ENCODE measurements at places on chromosomes 5 and 9. TPM values are rescaled to one million over a fixed set of nuclear protein-coding genes. Genes with fewer than 3 reads are reported as not detected.

DNA sequence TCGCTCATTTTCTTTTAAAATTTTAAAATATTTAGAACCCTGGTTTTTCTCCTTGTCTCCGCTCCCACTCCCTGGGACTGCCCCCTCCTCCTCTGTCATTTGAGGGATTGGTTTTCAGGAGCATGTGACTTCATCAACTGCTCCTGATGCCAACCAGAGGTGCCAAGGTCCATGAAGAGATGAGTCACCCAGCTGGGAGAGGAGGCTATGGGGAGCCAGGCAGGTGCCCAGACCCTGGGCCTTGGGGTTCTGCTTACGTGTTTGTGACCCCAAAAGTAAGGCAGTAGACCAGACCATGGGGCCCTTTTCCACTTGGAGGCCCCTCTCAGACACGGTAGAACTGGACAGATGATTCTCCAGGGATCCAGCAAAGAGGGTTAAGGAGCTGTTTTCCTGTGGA is 167.0 kb downstream of the FGF18 start:
- H3K36me3 ChIP-seq = no peaks in the 10 kb centered on the region
- no peak for DNase-seq
- no peak overlapping the region for H3K27ac ChIP-seq

Gene GCNT4
- polyA plus RNA-seq = 0.83 TPM

- H3K4me1 ChIP-seq = peaks cover 62% of the 10 kb centered on the region
- H3K27me3 ChIP-seq = no peaks in the 10 kb centered on the region
- no peak overlapping the region for H3K4me3 ChIP-seq
- DNase-seq = no peak
- H3K36me3 ChIP-seq = no peaks in the 10 kb centered on the region
- peak overlapping the region; percentile 91 for H3K27ac ChIP-seq
Observed at GRCh38 chr5:74643111-74643562, 2.6 kb upstream of the ENC1 start.

DNA sequence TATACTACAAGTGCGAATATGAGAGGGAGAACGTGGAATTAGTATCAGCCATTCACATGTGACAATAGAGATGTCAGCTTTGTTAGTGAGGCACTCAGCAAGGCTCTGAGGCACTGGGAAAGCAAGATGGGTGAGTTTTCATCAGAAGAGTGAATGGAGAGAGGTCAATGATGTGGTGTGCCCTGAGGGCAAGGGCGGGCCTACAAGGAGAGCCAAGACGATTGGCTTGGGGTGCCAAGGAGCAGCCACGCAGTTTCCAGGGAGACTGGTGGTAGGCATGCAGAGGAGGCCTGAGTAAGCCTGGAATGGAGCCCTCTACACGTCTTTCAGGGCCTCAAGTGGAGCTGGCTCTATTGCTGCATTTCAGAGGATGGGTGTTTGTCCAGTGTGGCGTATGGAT is 24.7 kb downstream of the BTF3 start:
- H3K27ac ChIP-seq = no peak overlapping the region
- no peaks in the 10 kb centered on the region for H3K36me3 ChIP-seq
- no peak for DNase-seq
- no peaks in the 10 kb centered on the region for H3K27me3 ChIP-seq
- H3K4me3 ChIP-seq = no peak overlapping the region
